Esophagus squamous epithelium (tissue), 5 donors: ENCODE measurements at places on chromosomes 6 and 20.

DNA sequence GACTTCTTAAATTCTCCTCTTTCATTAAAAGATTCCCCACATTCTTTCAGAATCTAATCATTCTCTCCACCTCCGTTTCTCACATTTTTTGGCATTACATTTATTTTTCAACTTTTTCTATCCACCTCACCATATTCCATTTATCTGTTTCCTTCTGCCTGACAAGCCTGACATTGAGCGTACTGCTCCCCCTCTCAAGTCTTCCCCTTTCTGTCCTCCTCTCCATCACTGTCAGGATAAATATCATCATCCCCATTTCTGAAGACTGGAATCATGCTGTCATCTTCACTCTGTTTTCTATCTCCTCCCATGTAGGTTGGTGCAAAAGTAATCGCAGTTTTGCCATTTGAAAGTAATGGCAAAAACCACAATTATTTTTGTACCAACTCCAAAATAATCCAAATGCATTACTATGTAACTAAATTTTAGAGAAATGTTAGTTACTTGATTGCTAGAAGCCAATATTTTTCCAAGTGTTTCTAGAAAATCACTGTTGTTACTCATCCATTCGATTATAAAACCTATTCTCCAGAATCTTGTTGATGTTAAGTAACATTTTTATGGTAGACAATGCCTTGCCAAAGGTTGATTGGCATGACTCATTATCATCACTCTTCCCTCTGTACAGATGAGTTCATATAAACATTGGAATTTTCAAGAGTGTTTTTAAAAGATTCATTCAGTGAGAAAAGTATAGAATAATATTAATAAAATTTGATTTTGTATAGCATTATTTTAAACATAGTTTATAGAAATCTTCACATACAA lies 292.3 kb upstream of the RNF217 start:
- no peak for DNase-seq

GRCh38 chr6:107102414-107102805 lies 12.9 kb downstream of the BEND3 start:
- DNase-seq: no peak

- DNase-seq: no peak
Observed at GRCh38 chr6:110529355-110529754, 52.9 kb upstream of the SLC22A16 start.

GRCh38 chr6:160102399-160102798 lies 19.2 kb upstream of the SLC22A1 start:
- DNase-seq: no peak

DNA sequence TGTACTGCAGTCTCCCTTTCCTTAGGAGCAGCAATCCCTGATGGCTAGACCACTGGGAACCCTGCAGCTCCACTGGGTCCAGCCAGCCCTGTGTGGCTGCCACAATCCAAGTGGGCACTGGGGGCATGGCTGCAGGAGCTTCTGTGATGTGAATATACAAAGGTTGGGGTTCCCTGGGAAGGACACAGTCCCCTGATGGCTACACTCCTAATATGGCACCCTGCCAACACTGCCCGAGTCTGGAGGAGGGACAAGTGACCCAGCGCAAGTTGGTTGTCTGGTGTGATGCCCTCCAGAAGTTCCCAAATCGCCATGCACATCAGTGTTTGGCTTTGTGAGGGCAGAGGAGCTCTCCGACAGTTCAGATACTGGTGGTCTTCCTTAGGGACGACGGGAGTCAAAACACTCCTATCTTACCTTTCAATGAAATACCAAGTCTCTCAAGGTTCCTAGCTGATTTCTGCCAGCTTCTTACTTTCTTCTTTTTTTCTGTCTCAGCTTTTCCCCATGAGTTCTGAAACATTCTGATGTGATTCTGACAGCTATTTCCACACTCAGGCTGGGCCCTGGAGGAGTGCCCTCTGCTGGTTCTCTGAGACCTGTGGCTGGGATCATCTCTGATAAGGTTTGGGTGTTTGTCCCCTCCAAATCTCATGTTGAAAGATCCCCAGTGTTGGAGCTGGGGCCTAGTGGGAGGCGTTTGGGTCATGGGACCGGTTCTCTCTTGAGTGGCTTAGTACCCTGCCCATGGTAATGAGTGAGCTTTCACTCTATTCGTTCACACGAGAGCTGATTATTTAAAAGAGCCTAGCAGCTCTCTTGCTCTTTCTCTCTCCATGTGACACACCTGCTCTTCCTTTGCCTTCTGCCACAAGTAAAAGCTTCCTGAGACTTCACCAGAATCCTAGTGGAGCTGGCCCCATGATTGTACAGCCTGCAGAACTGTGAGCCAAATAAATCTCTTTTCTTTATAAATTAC lies 15.5 kb upstream of the ZFP57 start:
- DNase-seq: no peak

GRCh38 chr6:94401311-94401710 lies 982.0 kb upstream of the EPHA7 start:
- no peak for DNase-seq

DNA sequence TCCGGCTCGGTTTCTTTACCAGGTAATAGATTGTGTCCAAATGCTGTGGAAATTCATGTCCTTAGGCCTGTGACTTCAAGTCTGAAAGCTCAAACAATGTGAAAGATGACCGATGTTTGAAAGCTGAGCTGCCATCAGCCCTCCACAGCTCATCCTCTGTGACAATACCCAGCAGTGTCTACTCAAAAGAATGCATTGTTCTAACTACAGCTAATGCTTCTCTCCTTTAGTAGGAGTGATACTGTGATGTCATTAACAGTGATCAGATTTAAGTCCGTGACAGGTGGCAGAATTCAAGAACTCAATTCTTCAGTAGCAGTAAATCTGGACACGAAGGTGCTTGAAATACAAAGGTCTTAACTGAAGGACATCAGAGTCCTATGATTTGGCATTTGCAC lies 97.3 kb downstream of the RCAN2 start:
- DNase-seq: no peak

DNA sequence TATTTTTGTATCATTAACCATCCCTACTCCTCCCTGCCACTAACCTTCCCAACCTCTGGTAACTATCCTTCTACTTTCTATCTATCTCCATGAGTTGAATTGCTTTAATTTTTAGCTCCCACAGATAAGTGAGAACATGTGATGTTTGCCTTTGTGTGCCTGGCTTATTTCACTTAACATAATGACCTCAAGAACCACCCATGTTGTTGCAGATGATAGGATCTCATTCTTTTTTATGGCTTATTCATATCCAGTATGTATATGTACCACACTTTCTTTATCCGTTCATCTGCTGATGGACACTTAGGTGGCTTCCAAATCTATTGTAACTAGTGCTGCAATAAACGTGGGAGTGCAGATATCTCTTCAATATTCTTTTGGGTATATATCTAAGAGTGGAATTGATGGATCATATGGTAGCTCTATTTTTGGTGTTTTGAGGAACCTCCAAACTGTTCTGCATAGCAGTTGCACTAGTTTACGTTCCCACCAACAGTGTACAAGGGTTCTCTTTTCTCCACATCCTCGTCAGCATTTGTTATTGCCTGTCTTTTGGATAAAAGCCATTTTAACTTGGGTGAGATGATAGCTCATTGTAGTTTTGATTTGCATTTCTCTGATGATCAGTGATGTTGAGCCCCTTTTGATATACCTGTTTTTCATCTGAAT lies 201.4 kb downstream of the ARHGAP18 start:
- no peak for DNase-seq

DNA sequence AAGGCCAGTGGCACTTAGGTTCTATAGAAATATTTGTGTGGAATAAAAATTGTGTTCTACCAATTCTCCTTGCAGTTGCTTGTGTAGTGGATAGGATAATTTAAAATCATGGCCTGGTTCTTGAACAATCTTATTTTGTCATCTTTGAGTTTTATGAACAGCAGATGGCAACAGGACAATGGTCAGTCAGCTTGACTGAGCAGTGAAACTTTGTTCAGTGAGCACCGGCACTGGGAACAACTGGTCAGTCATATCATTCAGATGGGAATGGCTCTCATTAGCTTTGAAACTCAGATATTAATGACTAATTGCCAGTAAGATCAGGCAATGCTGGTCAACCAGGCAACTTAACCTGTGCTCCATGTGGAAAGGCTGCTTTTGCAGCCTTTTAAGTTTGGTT lies 129.2 kb downstream of the BCKDHB start:
- no peak for DNase-seq

DNA sequence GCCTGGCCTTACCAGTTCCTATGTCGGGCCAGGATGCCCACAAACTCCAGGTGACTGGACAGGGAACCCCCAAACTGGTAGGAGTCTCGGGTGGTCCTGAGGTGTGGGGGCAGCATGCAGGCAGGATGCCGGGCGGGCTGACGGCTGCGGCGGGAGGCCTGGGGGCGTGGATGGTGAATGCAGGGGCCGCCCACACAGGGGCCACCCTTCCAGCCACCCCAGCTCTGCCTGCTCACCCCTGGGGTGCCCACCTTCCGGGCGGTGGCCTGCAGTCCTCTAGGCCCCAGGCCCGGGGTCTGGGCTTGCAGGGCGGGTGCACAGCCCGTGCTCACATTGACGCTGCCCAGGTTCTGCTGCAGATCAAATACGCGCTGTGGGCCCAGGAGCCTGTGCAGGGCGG lies 8.4 kb downstream of the ADRM1 start:
- DNase-seq: no peak

DNA sequence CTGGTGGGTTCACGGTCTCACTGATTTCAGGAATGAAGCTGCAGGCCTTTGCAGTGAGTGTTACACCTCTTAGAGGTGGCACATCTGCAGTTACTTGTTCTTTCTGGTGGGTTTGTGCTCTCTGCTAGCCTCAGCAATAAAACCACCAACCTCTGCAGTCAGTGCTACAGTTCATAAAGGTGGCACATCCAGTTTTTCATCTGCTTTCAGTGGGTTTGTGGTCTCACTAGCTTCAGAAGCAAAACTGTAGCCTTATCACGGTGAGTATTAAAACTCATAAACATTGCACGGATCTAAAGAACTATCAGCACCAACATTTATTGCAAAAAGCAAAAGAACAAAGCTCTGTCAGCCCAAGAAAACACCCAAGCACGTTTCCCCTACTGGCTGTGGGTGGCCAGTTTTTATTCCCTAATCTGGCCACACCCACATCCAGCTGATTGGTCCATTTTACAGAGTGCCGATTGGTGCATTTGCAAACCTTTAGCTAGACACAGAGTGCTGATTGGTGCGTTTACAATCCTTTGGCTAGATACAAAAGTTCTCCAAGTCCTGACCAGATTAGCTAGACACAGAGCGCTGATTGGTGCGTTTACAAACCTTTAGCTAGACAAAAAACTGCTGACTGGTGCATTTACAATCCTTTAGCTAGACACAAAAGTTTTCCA lies 3.4 kb upstream of the TMEM14C start:
- DNase-seq: no peak

DNA sequence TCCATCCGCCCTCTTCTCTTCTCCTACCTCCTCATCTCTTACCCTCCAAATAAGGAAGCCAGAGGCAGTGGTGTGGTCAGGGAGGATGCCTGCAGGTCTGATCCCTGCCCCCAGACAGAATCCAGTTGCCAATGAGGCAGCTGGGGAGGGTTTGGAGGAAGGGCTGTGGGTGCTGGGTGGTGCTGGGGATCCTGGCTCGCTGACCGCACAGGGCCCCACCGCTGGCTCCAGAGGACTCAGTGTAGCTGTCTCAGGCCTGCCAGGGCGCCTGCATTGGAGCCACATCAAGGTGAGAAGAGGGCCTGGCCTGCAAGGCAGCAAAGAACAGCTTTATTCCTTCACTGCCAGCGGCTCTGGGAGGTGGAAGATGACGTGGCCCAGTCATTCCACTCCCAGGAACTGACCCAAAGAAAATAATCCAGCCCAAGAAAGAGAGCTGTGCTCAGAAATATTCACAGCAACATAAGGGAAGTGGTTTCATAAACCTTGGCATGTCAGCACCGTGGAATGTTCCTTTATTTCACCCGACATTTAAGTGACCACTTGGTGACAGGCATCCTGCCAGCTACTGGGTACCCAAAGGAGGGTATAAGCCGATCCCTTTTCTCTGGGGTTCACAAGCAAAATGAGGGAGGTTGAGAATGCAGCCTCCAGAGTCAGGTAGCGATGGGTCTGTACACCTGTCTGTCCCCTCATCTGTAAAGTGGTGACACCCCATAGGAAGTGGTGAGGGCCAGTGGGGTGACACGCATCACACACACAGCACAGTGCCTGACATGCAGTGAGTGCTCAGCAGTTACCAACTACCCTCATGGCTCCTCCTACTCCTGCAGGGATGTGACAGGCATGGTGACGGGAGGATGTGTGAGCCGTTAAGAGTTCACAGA lies 125.1 kb downstream of the SNX5 start:
- no peak for DNase-seq

DNA sequence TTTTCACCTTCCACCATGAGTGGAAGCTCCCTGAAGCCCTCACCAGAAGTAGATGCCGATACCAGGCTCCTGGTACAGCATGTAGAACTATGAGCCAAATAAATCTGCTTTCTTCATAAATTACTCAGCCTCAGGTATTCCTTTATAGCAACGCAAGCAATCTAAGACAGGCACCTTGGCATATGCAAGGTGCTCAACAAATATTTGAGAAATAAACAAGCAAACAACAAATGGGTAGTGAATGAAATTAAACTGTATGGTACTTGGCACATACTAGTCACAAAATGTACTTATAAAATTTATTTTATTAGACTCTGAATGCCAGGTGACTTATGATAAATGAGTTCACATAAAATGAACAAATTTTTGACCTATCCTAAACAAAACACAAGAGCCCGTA lies 220.3 kb downstream of the MAFB start:
- no peak for DNase-seq

- DNase-seq: no peak
Observed at GRCh38 chr6:159819932-159820640, 20.0 kb downstream of the PNLDC1 start.

- no peak for DNase-seq
Observed at GRCh38 chr6:116764961-116765841, at the start of gene FAM162B. Gene FAM162B, minus strand, starts transcription at chr6:116765719. Its CDS starts 143 bp downstream, at chr6:116765576.

- DNase-seq: no peak
Observed at GRCh38 chr20:12161734-12162133, 244.0 kb downstream of the BTBD3 start.

GRCh38 chr6:130769861-130770260 lies 57.3 kb upstream of the SMLR1 start:
- no peak for DNase-seq

DNA sequence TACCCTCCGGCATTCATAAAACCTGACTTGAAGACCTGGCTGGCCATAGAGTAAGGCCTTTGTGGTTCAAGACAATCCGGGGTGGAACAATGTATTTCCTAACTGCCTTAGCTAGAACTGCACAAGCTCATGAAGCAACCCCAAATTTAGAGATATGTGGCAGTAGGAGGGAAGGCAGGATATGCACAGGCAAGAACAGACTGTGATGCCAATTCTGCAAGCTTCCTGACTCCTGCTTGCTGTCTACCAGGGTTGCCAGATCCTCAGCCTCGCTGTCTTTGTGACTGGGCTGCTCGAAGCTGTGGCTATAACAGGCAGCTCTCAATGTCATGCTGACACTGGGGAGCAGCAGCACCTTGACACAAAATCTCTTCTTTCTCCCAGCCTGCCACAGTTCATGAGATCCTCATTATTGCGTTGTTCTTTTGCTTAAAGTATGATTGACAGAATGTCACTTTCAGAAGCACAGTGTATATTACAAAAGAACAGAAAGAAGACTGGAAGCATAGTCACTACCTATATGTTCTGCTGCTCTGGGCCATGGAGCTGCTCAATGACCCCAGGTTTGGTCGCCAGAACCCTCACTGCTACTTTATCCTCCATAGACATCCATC lies 18.3 kb upstream of the SHLD1 start:
- no peak for DNase-seq

- DNase-seq: no peak
Observed at GRCh38 chr6:100426744-100427338, 37.9 kb downstream of the SIM1 start.
